DMS79 (cell line): ENCODE measurements at places on chromosomes 13 and 19.

GRCh38 chr13:27971236-27971645 lies 2.1 kb upstream of the CDX2 start:
- DNase-seq, result no peak

- DNase-seq, result no peak
Observed at GRCh38 chr19:50422397-50423278, 3.9 kb downstream of the SPIB start.

DNA sequence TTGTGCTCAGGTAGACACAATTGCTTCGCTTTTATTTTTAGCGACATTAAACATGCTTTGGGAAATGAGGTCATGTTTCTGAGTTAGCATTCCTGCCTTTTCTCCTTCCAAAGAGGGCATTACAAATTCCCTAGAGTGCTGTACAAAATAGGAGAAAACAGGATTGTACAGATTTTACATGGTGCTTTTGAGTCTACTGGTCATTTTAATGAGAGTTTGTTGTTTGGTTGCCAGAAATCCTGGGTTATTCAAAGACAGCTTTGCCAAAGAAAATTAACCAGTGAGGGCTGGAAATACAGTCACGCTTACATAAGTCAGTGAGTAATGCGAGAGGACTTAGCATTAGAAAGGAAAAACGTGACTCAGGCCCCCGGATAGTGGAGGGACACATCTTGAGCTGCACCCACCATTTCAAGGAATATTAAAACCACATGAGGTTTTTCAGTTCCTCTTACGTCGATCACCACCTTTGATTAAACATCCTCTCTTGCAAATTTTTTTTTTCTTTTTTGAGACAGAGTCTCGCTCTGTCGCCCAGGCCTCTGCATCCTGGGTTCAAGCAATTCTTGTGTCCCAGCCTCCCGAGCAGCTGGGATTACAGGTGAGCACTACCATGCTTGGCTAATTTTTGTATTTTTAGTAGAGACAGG lies 55.4 kb downstream of the SACS start:
- no peak for DNase-seq

DNA sequence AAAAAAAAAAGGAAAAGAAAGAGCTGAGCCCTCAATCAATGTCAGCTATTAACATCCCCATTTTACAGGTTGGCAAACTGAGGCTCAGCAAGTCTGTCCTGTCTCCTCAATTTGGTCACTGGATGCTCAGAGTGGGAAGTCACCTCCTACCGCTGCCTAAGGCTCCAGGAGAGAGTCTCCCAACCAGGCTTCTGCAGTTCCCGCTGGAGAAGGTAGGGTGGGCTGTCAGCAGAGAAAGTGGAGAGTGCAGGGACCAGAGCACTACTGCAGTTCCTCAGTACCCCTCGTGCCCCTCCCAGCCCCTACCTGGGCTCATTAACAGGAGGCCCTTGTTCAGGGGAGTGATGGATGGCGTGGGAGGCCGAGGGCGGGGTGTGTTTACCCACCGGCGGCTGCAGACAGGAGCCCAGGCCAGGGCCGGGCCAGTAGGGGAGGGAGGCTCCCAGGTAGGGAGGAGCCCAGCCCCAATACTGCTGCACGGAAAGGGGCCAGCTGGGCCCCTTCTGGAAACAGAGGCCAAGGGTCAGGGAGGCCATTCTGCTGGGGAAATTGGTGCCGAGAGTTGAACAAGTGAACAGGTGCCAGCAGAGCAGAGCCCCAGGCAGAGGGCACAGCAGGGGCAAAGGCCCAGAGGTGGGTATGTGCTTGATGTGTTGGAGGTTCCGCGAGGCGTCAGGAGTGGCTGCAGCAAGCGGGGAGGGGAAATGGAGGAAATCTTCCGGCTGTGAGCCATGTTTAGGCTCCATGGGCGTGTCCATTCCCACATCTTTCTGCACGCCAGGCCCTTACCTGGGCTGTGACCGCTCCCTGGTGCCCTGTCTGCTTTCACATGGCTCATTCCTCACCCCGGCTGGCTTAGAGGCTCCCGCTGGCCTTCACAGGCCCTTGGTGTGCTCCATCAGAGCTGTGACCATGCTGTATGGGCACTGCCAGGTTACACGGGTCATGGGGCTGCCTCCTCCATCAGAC lies 7.6 kb upstream of the COMP start:
- no peak for DNase-seq

GRCh38 chr19:17429641-17430113 lies 9.8 kb downstream of the MVB12A start:
- no peak for DNase-seq
